A549 (cell line): ENCODE measurements at places on chromosomes 7 and 10. TPM values are rescaled to one million over a fixed set of nuclear protein-coding genes. Genes with fewer than 3 reads are reported as not detected.
A peak's percentile ranks its signal among the peaks of the same experiment; 100 is the strongest.

The WIPF3 gene
- 0.30 to 0.42 TPM (median 0.36 TPM) in 3 replicates for polyA plus RNA-seq

The STAM gene
- polyA plus RNA-seq: 24.2 to 24.4 TPM (median 24.4 TPM) in 3 replicates

The GBX1 gene
- polyA plus RNA-seq: not detected in 3 replicates

The OPN1SW gene
- not detected in 3 replicates for polyA plus RNA-seq

The NAT16 gene
- polyA plus RNA-seq: 0.07 to 0.12 TPM in 2 of 3 replicates, not detected in the other

The CADPS2 gene
- polyA plus RNA-seq: 0.04 to 0.07 TPM (median 0.05 TPM) in 3 replicates

DNA sequence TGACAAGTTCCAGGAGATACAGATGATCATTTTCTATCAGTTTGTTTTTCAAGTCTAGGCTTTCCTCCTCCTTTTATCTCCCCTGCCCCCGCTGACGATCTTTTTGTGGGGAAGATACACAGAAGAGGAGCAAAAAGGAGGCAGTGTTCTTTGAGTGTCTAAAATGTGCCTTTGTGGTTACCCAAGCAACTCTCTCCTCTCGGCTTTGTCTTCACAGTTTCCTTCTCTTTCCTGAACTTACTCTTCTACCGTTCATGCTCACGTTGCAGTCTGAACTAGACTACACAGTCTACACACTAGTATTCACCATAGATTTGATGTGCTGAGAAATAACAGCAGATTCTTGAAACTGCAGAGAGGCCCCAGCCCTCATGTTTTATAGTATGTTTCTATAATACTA lies 23.6 kb downstream of the CEP41 start:
- no peak for DNase-seq

- DNase-seq: no peak
Measured at GRCh38 chr7:130954918-130955564, 221.0 kb upstream of the KLF14 start.

DNA sequence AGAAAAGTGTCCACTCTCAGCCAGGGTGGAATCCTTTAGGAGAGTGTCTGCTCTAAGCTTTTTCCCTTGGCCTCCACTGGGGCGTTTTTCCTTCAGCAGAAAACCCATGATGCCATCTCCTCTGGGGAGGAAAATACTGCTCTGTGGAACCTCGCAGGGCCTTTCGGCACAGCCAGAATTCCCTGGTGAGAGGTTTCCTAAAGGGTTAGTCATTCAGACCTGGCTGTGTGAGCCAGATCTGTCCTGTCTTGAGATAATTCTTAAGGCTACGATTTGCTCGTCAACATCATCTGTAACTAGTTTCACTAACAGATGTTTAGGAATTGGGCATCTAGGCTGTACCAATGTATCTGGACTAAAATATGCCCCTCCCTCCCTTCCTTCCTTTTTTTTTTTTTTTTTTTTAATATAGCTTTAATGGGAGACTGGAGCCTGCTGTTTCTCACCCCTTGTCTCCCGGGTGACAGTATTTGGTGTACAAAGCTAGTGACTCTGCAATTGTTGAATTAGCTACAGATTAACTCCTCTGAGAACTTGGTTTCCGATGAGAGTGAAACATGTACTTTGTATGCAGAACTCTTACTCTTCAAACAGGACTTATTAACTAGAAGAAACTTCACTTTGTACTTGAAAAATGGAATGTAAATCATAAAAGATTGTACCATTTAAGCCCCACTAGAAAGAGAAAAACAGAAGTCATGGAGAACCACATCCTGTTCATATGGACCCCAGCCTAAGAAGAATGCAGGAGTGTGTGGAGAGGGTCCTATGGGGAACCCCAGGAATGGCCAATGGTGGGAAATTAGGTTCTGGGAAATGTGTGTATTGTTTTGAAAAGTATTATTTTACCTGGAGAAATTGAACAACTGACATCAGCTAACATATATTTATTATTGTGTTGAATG lies 230.9 kb downstream of the CAMK1D start:
- peak; percentile 59 for DNase-seq

DNA sequence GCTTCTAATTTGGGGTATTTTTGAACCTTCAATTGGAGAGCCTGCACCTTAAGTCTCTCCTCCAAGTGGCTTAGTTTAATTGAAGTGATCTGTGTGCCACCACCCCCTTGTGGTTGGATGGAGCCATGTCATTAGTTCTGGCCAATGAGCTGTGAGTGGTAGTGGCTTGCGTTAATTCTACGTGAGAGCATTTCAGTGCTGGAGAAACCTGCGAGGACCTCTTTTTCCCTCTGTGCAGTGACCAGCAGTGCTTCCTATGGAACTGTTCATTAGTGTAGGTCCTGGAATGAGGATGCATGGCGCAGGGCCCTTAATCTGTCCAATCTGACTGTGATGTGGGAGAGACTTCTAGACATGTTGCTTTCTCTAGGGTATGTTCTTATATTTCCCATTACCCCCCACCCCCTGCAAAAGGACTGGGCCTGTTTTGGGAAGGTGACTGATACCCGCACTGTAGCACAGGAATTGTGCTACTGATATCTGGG lies 3.8 kb downstream of the HILPDA start:
- DNase-seq: peak; percentile 85

GRCh38 chr10:79269969-79270368 lies 77.3 kb upstream of the PPIF start:
- no peak for DNase-seq

GRCh38 chr7:92076509-92076908 lies 57.8 kb downstream of the CYP51A1 start:
- no peak for DNase-seq

- peak; percentile 15 for DNase-seq
Measured at GRCh38 chr10:91493313-91493712, 83.2 kb downstream of the HECTD2 start.
